ENCODE measurements at places on chromosomes 4 and X. TPM values are rescaled to one million over a fixed set of nuclear protein-coding genes. Genes with fewer than 3 reads are reported as not detected.

Gene CCDC120
- 19.5 TPM for polyA plus RNA-seq

Gene RHOXF2
- not detected for polyA plus RNA-seq

Gene GLOD5
- polyA plus RNA-seq = 1.9 TPM

Gene ZXDA
- polyA plus RNA-seq = 4.5 TPM

Gene MAGEB16
- not detected for polyA plus RNA-seq
